Aorta (tissue), 5 donors: ENCODE measurements at places on chromosomes 5 and 9. TPM values are rescaled to one million over a fixed set of nuclear protein-coding genes. Genes with fewer than 3 reads are reported as not detected.

CCNO gene
- total RNA-seq: 0.54 TPM

CSNK1G3 gene
- 50.1 TPM for total RNA-seq

SPATA31D4 gene
- total RNA-seq: not detected

PGM5 gene
- total RNA-seq: 124 TPM

EIF4E1B gene
- total RNA-seq: not detected

FAM151B gene
- 1.9 TPM for total RNA-seq

VPS13A gene
- 43.7 TPM for total RNA-seq

PCDHB15 gene
- total RNA-seq: 10.9 TPM

TRIM7 gene
- 6.9 TPM for total RNA-seq

BSPRY gene
- 0.19 TPM for total RNA-seq

CLTB gene
- total RNA-seq: 86.7 TPM

OR1L1 gene
- total RNA-seq: not detected

FRMD3 gene
- total RNA-seq: 7.4 TPM

IL13 gene
- total RNA-seq: not detected

DDX4 gene
- not detected for total RNA-seq

ANKRD33B gene
- total RNA-seq: 3.3 TPM

PDE6A gene
- total RNA-seq: not detected

ESM1 gene
- 0.49 TPM for total RNA-seq

CDX1 gene
- not detected for total RNA-seq

AGXT2 gene
- not detected for total RNA-seq

SNX24 gene
- 20.6 TPM for total RNA-seq
